ENCODE measurements at places on chromosomes 16 and 17.
A peak's percentile ranks its signal among the peaks of the same experiment; 100 is the strongest.

DNA sequence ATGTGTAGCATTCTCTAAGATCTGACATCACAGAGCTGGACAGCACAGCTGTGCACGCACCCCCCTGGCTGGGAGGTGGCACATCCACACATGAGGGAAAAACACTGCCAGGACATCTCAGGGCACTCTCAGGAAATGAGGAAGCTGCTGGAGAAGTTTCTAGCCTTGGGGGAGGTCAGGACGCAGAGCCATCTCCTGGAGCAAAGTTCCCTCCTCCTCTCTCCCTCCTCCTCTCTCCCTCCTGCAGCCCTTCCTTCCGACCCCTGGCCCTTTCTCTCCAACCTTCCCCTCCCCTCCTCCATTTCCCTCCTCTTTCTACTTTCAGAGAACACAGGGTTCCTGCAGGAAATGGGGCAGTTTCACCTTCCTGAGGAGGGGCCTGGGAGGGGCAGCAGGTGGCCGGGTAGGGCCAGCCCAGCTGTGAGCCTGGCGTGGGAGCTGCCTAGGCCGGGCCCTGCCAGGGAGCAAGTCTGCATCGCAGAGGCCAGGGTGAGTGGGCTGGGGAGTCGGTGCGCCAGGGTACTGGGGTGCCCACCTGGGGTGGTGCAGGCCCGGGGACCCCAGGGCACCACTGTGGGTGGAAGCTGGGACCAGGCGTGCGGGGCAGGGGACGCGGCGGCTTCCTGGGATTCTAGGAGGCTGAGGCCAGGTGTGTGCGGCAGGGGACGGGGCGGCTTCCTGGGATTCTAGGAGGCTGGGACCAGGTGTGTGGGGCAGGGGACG is at the start of gene DPEP1:
Gene DPEP1, plus strand, starts transcription at position 412 of the 723 bp plus-strand sequence. CDS start 16,769 bp downstream, outside the sequence.
- DNase-seq: no peak

GRCh38 chr16:20774703-20775362 is 11.0 kb downstream of the ACSM3 start:
- DNase-seq: peak; percentile 10

DNA sequence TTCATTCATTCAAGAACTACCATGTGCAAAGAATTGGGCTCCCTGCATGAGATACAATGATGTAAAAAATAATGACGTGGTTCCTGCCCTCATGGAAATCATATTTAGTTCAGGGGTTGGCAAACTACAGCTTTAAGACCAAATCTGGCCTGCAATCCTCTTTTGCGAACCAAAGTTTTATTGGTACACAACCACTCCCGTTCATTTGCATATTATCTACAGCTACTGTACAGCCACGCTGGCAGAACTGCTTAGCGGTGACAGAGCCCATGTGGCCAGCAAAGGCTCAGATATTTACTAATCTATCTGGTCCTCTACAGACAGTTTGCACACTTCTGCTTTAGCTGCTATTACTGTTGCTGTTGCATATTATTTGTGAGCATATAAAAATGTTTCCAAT is 167.7 kb downstream of the XYLT1 start:
- DNase-seq: no peak

- DNase-seq: no peak
Observed at GRCh38 chr16:85173146-85173980, 61.1 kb upstream of the CIBAR2 start.

DNA sequence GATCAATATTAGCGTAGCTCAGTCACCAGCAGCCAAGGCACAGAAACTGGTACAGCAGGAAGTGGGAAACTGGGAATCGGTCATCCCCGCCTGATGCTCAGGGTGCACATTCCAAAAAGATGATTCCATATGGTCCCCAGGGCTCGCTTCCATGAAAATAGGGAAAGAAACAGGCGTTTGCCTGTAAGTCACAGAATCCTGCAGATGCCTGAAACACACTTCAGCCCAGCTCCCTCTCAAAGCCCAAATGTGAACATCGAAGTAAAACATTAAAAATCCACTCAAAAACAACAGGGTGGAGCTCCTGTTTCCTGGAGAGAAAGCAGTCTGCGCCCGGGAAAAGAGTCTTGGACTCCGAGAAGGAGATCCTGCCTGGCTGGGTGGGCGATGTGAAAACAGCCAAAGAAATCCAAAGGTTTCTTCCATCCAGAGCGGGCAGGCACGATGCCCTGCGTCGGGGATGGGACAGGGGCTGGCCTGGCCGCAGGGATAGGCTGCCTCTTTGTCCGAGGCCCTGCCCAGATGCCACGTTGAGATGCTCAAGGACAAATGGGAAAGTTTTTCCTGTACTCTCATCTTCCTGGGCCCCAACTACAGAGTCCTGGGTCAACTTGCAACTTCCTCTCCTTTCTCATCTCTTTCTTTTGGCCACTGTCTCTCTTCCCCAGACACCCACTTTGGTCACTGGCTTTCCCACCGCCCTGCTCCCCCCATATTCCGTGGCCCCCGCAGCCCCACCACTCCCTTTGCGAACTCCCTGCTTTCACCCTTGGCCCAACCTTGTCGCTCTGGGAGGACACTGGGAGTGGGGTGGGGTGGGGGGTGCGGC is 743 bp downstream of the WIPI1 start:
- DNase-seq: no peak

DNA sequence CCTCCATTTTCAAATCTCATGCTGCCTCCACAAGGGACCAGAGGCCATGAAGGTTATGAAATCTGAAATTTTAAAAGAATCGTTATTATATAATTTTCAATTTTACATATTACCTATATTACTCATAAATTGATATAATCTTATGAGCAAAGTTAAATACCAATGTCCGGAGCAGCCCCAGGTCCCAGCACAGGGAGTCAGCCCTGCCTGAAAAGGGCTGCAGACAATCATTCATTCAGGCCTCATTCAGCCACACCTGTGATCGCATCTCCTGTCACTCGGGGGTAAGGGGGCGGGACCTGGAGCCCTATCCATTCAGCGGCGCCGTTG is 172.5 kb downstream of the AHSP start:
- DNase-seq: no peak

DNA sequence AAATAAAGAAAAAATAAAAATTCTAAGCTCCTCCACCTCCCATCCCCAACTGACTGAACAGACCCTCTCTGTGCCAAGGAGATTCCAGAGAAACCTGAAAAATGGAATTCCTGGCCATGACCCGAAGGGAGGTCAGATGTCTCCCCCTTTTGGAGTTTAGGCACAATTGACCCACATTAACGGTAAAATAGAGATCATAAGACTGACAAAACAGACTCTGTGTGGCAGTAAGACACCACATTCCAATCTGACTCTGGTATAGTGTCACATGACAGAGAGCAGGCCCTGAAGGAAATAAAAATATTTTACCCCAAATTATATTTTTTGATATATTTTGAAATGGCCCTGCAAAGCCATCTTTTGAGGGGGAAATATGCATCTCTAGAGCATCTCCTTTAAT is 115.1 kb upstream of the ZKSCAN2 start:
- DNase-seq: no peak

GRCh38 chr16:11609474-11610120 is 22.9 kb upstream of the LITAF start:
- no peak for DNase-seq
